ENCODE measurements at places on chromosomes 5 and 9.
A peak's percentile ranks its signal among the peaks of the same experiment; 100 is the strongest.

DNA sequence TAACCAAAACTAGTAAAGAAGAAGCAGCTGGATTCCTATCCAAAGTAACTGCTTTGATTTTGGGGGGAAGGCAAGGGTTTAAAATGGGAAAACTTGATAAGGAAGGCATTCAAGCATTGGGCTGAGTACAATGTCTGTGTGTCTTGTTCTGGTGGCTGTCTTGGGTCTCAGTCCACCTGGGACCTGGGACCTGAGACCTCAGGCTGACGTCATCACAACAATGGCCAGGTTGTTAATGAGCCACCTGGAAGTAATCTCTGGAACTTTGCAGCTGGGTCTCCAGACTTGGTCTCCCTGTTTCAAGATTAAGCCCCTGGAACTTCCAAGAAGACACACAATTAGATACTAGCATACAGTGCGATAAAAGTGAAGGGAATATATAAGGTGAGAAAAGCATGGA lies 157.5 kb downstream of the PIK3R1 start:
- DNase-seq: no peak

GRCh38 chr9:84708400-84708799 lies 38.9 kb downstream of the NTRK2 start:
- DNase-seq: no peak

DNA sequence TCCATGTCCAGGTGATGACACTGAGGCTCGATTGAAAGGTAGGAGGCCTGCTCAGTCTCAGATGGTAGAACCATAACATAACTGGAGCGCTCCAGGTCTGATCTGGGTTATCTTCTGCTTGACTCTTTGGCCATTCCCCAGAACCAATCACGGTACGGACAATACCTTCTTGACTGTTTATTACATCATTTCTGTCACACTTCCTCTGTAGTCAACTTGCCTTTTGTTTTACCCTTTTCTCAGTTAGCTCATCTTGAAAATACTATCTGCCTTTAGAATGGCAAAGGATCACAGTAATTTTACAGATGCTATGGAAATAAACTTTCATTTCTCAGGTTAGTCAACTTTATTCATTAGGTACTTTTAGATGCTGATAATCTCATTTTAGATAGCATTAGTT lies 22.4 kb downstream of the GLRA1 start:
- no peak for DNase-seq

DNA sequence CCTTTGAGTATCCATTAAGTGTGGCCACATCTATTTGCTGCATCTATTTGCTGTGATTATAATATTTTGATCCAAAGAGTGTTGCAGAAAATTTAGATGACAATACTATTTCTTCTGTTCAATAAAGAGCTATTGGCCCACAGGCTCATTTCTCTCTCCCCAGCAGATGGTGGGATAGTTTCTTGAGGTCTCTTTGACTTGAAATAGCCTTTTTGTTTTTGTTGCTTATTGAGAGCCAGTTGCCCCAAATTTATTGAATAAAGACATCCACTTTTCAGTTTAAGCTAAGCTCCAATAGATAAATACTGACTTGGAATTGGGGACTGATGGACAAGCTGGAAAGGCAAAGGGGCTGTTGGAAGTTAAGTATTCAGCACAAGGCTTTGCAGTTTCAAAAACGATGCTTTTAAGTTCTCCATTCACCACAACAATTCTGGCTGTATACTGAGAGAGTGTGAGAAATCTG lies 290.1 kb upstream of the MPDZ start:
- DNase-seq: no peak

GRCh38 chr5:125088522-125089105 lies 342.2 kb upstream of the ZNF608 start:
- DNase-seq: no peak

- DNase-seq: no peak
Observed at GRCh38 chr5:111856876-111857466, 100.0 kb upstream of the NREP start.

DNA sequence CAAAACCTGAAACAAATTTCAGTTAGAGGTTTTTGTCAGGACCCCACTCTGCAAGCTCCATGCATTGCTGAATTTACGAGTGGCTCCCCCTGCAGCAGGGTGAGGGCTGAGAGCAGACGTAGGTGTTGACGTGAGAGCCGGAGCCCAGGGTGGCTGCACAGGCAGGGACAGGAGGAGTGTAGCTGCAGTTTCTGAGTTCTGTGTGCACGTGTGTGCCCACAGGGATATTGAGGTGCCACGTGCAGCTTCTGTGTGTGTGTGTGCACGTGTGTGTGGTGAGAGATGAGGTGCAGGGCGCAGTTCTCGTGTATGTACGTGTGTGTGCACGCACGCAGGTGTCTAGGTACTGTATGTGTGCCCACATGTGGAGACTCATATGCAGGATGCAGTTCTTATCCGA lies 14.6 kb downstream of the PLEKHG4B start:
- no peak for DNase-seq

DNA sequence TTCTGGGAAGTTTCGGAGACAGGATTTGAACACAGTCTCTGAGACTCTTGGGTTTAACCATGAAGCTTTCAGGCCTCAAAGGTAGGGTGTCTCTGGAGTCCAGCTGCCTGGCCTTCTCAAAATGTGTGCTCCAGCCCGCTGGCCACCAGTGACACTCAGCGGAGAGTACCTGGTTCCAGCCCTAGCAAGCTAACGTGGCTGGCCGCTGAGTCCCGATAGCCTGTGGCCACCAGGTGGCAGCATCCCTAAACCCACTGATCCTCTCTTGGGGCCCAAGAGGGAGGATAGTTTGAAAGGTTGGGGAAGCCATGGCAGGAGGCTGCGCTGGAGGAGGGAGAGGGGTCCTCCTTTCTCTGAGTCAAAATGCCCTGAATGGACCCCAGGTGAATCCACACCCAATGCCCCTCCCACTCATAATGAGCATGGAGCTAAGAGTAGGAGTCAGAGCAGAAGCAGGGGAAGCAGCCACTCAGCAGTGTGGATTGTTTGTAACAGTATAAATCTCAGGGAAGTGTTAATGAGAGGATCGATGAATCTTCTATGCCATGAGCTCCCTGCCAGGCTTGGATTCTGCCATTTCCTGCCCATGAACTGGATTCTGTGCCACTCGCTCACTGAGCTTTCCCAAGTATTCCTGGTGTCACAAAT lies 5.4 kb upstream of the TIFAB start:
- peak; percentile 53 for DNase-seq

DNA sequence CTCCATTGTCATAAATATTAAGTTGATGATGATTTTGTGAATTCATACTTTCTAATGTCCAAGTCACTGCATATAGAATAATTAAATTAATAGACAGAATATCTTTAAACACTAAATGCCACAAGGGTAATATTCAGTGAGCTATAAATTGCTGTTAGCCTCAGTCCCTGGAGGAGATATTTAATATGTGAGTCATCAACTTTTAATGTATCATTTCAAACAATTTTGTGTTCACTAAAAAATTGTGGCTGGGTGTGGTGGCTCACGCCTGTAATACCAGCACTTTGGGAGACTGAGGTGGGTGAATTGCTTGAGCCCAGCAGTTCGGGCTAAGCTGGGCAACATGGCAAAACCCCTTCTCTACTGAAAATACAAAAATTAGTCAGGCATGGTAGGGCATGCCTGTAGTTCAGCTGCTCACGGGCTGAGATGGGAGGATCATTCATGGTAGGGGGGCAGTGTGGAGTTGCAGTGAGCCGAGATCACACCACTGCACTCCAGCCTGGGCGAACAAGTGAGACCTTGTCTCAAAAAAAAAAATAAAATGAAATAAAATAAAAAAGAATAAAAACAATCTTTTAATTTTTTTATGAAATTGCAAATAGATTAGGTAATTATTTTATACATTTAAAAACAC lies 717.3 kb upstream of the CHD1 start:
- DNase-seq: no peak

- no peak for DNase-seq
Observed at GRCh38 chr9:136645903-136646754, 16.6 kb upstream of the EGFL7 start.

- no peak for DNase-seq
Observed at GRCh38 chr5:8895599-8895998, 650.3 kb downstream of the SEMA5A start.

- no peak for DNase-seq
Observed at GRCh38 chr9:113721856-113722255, 154.3 kb upstream of the ZNF618 start.

DNA sequence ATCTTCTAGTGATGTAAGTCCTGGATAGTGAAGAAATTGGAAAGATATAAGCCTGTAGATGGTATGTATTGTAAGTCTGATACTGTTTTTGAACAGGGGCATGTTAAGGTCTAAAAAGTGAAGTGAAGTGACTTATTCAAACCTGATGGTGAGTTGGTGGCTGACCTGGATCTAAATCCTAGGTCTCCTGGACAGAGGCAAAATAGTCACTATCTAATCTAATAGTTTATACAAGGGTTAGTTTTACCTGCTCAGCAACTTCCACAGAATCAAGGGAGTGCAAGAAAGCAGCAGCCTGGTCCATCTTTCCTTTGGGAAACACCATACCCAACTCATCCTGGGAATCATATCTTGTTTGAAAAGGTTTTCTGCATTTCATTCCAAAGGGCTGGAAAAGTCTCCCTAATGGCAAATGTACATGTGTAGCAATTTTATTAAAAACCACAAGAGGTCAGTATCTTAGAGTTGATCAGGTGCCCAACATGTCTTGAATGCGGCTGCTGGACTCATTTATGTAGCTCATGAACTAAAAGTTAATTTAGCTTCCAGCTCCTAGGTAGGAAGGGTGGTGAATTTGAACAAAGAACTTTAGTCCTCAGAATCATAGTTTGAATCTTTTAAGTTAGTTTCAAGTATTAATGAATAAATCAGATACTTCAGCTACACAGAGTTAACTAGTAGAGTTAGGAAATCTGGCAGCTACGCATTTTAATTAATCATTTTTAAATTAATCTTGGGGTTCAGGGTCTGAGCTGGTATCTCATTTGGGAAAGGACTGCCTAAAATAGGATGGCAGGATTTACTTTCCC lies 26.0 kb downstream of the SKP2 start:
- no peak for DNase-seq

DNA sequence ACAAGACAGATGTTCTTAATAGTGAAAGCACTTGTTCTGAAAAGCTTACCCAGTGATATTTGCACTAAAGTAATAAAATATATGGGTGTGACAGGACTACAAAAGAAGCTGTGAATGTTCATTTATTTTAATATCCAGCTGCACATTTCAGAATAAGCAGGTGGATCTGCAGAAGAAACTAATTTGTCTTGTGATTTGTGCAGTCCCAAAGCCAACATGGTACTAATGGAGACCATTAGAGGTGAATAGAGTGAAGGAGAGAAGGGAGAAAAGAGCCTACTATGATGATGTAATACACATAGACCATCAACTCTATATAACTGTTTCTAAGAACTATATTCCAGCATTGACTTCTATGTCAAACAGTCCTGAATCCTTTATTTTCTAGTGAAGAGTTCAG lies 362.8 kb downstream of the ISL1 start:
- no peak for DNase-seq

DNA sequence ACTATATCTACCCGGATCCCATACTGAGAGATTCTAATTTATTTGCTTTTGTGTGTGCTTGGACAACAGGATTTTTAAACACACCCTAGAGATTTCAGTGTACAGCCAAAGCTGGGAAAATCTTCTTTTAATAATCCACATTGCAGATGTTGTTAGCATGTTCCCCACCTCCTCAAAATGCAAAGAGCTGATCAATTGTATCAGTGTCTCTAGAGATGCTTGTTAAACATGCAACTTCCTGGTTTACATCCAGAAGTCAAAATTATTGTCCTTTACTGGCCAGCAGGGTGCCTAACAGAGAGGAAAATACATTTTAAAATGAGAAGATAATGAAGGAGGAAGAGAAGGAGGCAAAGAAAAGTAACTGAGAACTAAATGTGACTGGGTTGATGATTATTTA lies 793.3 kb downstream of the SEMA5A start:
- no peak for DNase-seq

DNA sequence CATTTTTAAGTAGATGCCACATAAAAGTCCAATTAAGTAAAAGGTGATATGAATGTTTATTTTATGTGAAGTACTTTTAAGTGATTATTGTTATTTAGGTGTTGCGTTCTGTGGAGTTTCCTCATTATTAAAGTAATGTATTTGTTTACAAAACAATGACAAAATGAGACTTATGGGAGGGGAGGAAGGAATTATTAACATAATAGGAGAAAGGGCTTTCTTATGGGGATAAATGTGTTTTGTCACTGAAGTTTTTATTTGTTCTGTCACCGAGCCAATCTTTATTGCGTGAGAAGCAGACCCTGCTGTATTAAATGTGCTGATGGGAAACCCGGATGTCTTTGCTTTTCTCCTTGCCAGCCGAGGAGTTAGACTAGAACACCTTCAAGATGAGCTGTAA lies 44.5 kb downstream of the TRIO start:
- DNase-seq: no peak

DNA sequence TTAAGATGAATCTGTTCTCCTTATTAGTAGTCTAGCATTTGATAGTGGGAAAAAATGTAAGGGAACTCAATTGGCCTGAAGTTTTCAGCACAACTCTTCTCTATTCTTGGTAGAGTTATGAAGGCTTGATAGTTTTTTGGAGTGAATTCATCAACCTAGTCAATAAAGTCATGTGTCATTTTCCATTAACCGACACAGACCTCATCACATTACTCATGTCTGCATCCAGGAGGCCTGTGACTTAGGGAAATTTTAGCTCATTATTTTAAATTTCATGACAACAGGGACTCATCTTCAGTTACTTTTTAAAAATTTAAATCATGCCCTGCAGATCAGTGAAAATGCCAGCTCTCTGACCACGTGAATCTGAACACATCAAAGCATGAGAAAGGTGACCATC lies 63.3 kb downstream of the ADAMTS16 start:
- DNase-seq: no peak

- DNase-seq: no peak
Observed at GRCh38 chr9:28135549-28135948, 562.3 kb upstream of the C9orf72 start.

DNA sequence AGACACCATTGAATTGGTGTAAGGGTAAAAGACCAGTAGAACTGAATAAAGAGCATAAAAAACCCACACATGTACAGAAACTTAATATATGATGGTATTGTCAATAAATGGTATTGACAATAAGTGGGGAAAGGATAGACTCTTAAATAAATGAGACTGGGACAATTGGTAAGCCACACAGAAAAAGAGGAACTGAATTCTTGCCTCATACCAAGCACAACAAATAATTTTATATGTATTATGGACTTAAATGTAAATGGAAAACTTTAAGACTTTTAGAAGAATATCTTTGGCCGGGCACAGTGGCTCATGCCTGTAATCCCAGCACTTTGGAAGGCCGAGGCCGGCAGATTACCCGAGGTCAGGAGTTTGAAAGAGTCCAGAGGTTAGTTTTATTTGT lies 37.9 kb upstream of the PPP2CA start:
- no peak for DNase-seq

Data from CD8-positive, alpha-beta memory T cell (primary cell).